CD4-positive, alpha-beta T cell (primary cell): ENCODE measurements at places on chromosomes 3 and 15.

- no peak for DNase-seq
These were observed 221.1 kb upstream of the WNT5A start for GRCh38 chr3:55708242-55708641.

- DNase-seq, result no peak
These were observed 19.5 kb downstream of the UBXN7 start for GRCh38 chr3:196412704-196413103.

GRCh38 chr3:52072020-52072419 lies 15.6 kb upstream of the DUSP7 start:
- no peak for DNase-seq

DNA sequence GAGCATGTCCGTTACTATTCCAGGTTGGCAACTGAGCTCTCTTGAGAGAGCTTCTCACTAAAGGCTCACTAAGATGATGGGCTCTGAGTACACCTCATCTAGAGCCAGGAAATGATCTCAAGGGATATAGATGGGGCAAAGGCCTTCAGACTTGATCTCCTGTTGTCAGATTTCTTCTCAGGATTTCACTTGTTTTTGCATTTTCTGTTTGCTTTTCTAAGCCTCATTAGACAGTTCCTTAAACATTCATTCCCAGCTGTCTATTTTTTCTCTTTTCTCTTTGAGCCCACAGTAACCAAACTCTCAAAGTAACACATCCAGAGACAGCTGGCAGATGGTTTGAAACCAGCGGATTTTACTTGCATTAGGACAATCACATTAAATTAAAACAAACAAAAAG lies 28.4 kb upstream of the ARL8B start:
- no peak for DNase-seq

GRCh38 chr3:127444761-127445160 lies 145.8 kb downstream of the TPRA1 start:
- DNase-seq, result no peak

DNA sequence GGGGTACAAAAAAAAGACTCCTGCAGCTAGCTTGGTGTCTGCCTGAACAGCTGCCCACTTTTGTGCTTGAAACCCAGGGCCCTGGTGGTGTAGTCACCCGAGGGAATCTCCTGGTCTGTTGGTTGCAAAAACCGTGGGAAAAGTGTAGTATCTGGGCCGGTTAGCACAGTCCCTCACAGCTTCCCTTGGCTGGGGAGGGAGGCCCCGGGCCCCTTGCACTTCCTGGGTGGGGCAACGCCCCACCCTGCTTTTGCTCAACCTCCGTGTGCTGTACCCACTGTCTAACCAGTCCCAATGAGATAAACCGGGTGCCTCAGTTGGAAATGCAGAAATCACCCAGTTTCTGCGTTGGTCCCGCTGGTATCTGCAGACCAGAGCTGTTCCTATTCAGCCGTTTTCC lies 211.7 kb upstream of the ZPLD1 start:
- no peak for DNase-seq

DNA sequence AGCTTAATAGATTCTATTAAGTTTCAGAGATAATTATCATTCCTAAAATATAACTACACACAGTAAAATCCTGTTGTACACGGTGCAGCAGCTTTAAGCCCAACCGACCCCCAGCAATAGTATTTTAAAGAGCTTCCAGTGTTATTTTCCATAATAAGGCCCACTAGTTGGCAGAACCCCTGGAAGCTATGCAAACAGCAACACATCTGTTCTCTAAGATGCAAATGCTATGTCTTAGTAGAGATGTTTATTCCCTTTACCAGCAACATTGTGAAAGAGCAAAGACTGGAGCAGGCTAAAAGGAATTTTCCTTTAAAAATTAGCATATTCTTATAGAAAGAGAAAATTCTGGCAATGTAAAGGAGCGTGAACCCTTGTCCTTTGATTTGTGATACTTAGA lies 819.7 kb upstream of the ALCAM start:
- DNase-seq, result no peak

GRCh38 chr3:71069797-71070196 lies 513.7 kb downstream of the FOXP1 start:
- DNase-seq, result peak; percentile 58

DNA sequence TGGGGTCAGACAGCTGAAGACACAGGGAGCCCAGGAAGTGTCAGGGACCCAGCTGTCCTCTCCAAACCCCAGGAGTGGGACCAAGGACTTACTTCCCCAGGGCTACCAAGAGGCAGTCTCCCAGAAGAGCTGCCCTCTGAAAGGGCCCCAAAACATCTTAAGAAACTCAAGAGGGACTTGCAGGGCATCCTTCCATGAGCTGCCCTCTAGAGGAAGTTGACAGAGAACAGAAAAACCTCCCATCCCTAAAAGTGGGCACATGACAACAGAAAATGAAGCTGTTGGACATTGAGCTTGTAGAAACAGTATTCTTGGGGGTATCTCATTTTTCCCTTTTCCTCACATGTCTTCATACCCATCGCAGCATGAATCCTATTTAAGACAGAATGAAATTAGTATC lies 58.9 kb downstream of the MECOM start:
- DNase-seq, result no peak

DNA sequence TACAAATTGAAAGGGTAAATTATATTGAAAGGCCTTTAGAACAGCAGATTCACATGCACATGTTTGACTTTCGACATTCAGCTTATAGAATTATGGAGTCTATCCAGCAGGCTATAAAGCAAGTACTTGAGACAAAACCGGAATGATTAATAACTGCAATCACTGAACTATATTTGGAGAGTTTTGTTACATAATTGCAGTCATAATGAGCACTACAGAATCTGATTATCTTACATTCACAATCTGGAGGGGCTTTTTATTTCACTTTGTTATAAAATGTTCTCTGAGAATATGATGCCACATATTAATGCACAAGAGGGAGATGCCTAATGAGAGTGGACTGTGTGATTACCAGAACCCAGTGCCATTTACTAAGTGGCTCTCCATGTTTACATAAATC lies 64.3 kb downstream of the NSUN3 start:
- no peak for DNase-seq
